ENCODE measurements at places on chromosomes 1 and 21.

GRCh38 chr1:101150670-101151069, 86.1 kb upstream of the S1PR1 start:
- DNase-seq = no peak

- no peak for DNase-seq
These were observed 646.0 kb upstream of the TMPRSS15 start for GRCh38 chr21:19049567-19049966.

DNA sequence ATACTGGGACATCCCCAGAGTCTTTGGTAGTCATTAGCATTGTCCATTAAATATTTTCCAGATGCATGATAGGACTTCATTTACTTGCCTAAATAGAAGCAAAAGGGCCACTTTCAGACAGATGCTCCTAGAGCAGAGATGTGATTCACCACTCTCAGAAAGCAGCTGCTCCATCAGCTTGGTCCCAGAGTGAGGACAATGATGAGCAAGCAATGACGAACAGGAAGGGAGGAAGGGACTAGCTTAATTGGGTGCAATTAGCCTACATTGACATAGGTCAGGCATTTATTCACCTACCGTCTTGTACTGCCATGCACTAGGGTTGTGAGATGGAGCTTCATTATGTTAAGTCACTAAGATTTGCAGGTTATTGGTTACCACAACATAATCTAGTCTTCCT, 85.1 kb upstream of the PLXNA2 start:
- DNase-seq = no peak

DNA sequence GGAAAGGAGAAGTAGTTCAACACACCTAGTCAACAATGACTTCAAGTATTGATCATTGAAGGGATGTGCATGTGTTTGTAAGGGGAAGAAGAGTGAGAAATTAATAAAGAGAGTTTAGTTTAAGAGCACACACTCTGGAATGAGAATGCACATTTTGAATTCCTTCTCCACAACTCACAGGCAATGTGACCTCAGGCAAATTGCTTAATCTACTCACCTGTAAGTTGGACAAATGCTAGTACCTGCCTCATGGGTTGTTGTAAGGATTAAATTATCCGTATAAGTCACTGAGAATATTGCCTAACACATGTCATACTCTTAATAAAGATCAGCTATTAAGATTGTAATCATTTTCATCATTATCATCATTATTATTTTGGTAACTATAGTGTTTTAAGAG, 204.0 kb upstream of the NFIA start:
- DNase-seq = no peak

GRCh38 chr1:155253797-155254196, 1.5 kb downstream of the ENTREP3 start:
- no peak for DNase-seq

DNA sequence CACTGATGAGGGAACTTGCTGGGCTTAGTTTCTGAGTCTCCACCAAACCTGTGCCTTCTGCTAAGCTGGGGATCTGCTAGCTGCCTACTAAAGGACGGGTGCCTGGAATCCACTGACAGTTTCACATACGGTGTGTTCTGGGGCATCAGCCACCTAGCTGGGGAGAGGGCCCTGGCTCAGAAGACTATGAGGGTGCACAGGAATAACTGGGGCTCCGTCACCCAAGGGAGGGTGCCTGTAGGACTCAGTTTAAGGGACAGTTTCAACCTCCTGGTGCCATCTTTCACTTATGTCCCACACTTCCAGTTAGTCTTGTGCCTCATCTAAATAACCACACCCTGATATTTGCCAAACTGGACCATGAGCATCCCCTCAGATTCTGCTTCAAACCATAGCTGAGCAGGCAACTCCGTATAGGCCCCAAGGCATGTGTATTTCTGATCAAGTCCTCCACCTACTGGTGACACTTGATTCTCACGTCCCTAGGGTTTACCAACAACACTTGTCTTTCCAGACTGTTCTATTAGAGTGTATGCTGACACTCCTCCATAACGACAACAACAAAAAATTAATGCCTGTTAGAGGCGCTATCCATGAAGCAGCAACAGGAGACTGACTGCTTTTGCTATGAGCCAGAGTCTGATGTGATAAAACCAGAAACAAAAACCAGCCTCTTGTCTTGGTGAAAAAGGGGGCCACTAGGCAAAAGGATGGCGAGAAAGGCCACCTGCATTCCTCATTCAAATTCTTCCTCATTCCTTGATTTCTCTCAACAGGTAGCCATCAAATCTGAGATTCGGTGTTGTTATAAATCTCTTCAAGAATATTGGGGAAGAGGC, 55.0 kb upstream of the PAXBP1 start:
- peak; percentile 60 for DNase-seq

DNA sequence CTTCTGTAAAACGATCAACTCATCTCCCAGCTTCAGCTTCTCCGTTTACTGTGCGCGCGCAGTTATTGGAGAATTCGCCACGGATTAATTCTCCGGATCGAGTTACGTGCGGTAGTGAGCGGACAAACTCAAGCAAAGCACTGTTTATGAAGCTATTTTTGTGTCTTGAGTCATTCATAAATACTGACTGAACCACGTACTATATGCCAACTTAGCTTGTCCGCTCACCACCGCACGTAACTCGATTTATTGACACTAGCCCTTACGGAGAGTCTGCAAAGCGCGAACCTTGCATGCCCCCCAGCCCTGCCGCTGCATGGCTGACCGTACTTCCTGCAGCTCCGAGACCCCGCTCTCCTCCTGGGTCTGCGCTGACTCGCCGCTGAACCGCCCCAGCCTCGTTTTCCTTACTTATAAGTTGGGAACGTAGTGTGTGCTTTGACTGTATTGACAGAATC, 773 bp downstream of the CHD1L start:
- peak; percentile 36 for DNase-seq

- no peak for DNase-seq
These were observed 63.9 kb downstream of the SYF2 start for GRCh38 chr1:25168193-25169071.

DNA sequence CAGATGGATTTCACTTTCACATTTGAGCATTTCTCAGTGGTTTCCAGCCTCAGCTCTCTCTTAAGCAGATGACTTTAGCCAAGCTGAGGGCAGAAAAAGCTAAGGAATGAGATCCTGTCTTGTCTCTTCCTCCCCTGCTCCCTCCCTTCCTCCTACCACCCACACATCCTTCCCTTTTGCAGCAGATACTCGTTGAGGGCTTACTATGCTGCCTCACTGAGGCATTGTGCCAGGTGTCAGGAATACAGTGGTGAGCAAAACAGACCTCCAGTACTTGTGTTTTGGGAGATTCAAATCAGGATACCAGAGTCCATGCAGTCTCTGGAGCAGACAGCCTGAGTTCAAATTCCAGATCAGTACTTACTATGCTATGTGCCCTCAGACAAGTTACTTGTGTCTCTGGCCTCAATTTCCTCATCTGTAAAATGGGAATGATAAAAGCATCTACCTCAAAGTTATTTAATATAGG, 43.2 kb downstream of the KIF26B start:
- DNase-seq = no peak

- no peak for DNase-seq
These were observed 135.0 kb downstream of the PTPN14 start for GRCh38 chr1:214416417-214416816.

DNA sequence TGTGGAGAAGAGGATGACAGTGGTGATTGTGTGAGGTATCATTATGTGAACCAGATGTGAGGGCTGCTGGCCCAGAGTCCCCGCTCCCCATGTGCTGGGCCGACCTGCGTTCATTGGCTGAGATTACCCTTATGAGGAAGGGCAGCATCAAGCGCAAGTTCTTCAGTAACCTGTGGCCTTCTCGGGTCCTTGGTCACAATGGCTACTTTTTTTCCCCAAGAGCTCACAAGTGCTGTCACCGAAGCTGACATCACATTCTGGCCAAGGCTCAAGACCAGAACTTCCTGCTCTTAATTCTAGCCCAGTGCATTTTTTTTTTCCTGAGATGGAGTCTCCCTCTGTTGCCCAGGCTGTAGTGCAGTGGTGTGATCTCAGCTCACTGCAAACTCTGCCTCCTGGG, 262.9 kb downstream of the RHOU start:
- no peak for DNase-seq

GRCh38 chr1:94036730-94037129, 84.2 kb downstream of the ABCA4 start:
- DNase-seq = no peak

DNA sequence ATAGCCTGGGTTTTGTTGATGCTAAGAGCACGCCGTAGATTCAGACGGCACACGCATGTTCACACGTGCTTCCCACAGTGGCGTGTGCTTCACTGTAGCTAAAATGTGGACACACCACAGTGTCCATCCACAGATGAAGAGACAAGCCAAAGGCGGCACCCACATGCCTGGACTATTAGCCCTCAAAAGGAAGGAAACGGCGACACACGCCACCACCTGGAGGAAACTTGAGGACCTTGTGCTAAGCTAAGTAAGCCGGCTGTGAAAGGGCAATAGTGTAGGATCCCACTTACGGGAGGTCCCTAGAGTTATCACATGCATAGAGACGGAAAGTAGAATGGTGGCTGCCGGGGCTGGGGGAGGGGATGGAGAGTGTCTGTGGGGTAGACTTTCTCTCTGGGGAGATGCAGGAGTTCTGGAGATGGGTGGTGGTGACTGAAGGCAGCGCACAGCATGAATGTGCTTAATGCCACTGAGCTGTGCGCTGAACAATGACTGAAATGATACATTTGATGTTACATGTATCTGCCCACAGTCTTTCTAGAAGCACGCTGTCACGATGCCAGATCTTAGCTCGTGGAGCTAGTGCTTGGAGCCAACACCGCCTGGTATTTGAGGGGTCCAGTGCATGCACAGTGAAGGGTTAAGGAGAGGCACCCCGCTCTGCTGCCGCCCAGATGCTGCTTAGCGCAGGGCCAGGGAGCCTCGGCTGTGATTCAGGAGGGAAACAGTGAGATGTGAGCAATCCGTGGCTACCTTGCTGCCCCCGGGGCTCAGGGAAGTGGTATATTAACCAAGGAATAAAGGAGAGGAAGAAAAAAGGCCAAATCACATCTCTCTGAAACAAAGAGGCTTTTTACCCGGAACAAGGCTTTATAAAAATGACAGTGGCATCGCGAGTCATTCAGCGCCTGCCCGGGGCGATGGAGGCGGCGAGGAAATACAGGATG, 103.7 kb downstream of the PRDM16 start:
- DNase-seq = no peak

GRCh38 chr1:34642679-34643078, 112.2 kb upstream of the GJB5 start:
- no peak for DNase-seq

DNA sequence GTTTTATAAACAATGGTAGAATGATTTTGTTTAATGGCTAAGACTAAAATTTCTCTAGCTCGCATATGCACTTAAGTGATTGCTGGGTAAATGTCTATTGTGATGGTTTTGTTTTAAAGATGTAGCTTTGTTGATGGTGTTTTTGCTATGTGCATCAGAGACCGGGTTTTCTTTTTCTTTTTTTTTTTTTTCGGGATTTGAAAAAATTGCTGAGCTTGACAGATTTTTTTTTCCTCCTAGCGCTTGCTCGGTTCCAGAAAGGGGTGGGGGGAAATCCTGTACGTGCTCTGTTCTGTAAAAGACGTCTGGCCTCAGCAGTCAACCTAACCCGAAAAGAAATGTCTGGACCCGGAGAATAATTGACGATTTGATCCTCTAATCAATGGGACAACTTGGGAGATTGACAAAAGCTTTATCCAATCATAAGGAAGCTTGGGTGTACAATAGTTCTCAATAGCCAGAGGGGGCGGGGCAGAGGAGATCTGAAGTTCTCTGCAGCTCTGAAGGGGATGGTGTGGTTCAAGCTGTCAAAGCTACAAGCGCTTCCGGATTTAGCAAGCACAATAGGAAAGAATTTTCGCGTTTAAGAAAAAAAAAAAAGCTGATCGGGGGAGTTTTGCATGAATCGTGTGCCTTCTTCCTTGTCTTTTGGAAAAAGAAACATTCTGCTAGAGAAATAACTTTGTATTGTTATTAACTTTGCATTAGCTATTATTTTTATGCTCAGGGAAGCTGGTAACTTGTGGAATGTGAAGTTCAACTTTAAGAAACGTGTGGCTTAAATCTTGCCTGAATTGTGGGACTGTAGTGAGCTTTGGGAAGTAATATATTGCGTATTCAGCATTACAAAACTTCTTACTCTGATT, 4.5 kb upstream of the NFIA start:
- peak; percentile 100 for DNase-seq

DNA sequence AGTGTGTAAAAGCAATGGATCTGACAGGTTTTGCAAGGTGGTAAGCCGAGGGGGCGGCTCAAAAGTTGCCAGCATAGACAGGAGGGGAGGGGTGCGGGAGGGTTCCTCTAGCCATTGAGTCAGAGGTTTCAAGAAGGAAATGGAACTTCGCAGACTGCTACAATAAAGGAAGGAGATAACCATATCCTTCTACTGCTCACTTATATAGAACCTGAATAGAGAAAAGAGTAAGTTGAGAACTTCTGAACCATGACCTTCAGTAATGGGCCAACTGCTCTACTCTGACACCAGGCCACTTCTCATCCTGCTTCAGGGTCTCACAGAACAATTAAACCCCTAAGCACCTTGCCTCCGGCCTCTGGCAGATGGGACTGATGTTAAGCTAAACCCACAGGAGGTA, 26.3 kb upstream of the BCAR3 start:
- no peak for DNase-seq

DNA sequence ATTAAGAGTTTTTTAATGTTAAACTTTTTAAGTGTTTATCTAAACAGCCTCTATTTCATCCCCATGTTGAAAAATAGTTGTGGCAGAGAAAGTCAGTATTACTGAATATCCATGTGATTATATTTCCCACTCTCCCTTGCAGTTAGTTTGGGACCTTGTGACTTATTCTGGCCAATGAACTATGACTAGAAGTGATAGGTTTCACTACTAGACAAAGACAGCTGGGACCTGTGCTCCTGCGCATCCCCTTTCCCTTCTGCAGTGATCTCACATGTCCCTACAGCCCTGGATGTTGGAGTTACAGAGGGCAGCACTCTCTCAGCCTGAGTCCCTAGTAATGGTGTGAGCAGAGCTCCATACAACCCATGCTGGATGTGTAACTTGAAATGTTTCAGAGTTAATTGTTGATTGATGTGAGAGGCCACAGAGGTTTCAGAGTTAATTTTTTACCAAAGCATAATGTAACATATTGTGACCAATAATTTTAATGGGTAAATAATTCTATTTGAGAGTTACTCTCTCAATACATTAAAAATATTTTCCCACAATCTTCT, 18.7 kb upstream of the SAMD13 start:
- DNase-seq = no peak

- no peak for DNase-seq
These were observed 218.8 kb downstream of the RPS6KC1 start for GRCh38 chr1:213269829-213270228.

GRCh38 chr1:60621368-60621851, 461.0 kb upstream of the NFIA start:
- peak; percentile 55 for DNase-seq

- no peak for DNase-seq
These were observed 290.4 kb downstream of the AKT3 start for GRCh38 chr1:243559575-243560162.

DNA sequence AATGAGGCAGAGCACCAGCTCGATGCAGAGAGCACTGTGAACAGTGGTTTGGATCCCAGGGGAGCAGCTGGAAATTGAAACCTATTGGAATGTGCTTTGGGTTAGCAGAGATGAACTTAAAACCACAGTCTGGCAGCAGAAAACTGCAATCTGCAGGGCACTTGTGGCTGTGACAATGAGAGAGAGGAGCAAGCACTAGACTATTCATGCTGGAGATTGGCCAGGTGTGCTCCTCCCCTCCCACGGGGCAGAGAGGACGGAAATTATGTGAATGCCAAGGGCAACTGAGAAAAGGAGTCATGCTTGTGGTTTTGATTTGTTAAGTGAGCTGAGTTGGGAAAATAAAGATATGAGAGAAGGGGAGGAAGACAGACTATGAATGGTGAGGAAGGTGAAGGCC, 38.1 kb downstream of the HSD3B2 start:
- peak; percentile 16 for DNase-seq

- DNase-seq = no peak
These were observed 63.4 kb downstream of the NTMT2 start for GRCh38 chr1:170209125-170209524.
